ENCODE measurements at places on chromosomes 12 and 14.

DNA sequence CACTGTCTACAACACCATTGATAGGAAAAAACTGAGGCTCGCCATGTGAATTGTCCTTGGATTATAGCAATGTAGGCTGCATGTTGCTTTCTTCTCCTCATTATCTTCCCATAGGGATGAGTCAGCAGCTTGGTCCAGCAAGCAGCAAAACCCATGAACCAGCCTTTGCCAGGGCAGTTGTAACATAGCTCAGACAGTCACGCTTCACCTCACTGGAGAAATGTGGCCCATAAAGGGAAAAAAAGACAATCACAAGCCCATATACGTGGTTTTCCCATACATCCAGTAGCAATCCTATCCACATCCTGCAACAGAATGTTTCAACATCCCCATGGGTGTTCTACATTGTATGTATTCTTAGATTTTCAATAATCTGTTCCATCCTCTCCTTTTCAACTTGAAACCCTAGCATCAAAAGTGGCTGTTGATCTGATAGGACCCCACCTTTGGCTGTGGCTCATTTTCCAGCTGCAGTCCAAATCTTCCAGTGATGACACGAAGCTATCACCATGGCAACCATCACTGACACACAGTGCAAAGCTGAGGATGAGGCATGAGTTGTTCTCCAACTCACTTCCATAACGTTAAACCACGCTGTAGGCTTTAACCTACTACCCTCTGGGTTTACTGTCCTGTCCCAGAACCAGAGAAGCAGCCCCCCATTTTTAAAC lies 34.0 kb downstream of the GRIN2B start:
- no peak for DNase-seq

- no peak for DNase-seq
Measured at GRCh38 chr14:104157016-104157928, 18.9 kb downstream of the KIF26A start.

DNA sequence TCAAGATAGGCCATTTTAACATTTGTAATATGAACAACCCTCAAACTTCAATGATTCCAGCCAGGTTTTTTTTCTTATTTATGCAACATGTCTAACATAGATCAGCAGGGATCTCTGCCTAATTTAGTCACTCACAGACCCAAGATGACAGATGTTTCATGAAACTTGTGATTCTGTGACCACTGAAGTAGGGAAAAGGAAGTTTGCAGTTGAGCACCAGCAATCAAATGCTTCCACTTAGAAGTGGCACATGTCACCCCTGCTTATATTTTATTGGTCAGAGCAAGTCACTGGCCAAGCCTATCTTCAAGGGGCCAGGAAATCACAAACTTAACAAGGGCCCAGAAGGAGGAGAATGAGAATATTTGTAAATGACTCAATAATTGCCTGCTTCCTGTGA lies 150.6 kb downstream of the BCAT1 start:
- DNase-seq, result no peak

- DNase-seq, result no peak
Measured at GRCh38 chr14:94517248-94517640, 8.0 kb upstream of the SERPINA12 start.

DNA sequence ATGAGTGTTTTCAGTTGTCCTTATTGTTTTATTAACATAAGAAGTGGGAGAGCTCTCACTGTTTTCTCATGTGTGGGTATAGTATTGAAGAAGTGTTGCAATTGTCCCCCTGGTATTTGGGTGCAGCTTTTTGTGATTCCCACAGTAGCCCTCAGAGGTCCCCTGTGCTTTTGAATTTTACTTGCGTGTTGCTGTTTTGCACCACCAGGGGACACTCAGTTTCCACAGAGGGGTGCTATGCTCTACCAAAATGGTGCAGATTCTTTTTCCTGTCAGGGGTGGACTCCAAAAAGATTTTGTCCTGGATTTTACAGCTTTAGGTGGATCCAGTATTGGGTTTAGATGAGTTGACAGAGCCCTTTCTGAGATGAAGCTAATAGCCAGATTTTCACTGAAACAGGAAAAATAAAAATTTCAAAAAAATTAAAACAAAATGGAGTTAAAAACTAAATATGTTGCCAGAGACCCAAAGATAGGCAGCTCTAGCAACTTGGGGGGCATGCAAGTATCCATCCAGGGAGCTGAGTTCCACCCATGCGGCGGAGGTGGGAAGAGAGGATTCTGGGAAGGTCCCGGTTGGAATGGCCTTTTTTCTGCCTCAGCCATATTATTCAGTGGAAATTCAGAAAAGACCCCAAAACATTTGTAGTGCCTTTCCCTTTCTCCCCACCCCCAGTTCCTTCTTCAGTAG lies 50.2 kb downstream of the TTLL5 start:
- DNase-seq, result no peak

DNA sequence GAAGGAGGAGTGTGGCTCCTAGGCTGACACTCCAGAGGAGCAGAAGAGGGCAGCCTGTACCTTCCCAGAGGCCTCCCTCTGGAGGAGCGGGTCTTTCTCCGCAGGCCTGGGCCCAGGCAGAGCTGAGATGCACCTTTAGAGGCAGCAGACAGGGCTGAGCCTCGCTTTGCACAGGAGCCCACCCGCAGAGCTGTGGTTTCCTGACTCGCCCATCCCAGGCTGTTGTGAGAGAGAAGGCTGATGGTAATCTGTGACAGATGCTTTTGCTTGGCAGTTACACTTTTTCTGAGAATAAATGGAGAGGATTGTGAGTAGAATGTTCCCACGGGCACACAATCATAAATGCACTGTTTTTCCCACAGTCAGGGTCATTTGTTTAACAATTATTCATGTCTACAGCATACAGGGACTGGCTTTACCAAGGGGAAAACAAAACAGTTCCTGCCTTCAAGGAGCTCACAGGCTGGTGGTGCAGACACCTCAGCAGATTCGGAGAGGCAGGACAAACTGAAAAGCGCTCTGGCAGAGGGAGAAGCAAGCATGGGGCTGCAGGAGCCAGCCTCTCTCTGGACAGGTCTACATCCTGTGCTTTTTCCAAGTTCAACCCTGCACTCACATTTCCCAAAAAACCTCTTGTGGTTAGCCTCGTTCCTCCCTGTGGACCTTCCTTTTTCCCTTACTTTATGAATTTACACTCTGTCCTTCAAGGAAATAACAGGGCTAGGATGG lies 13.9 kb downstream of the EVL start:
- DNase-seq, result no peak

GRCh38 chr12:19457561-19457960 lies 18.3 kb downstream of the AEBP2 start:
- no peak for DNase-seq

- no peak for DNase-seq
Measured at GRCh38 chr14:86574778-86575129, 1044.8 kb downstream of the FLRT2 start.

- DNase-seq, result no peak
Measured at GRCh38 chr12:29756741-29757390, 26.9 kb downstream of the TMTC1 start.

- no peak for DNase-seq
Measured at GRCh38 chr12:92563819-92564218, 139.0 kb upstream of the PLEKHG7 start.

- DNase-seq, result no peak
Measured at GRCh38 chr12:78888568-78888967, 24.0 kb downstream of the SYT1 start.

DNA sequence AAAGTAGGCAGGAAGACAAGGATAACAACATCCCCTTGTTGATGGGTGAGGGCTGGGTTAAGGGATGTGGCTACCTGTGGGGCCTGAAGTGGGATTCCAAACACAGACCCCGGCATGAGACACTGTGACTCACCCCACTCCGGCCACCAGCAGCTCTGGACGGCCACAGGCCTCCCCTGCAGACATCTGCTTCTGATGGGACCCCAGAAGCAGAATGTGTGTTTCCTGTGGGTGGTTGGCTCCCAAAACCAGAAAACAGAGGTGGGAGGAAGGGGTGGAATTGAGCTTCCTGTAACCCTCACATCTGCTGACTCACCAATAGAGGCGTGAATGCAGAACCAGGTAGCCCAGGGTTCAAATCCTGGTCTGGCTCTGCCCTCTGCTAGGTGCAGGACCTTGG lies 216.6 kb upstream of the PWP1 start:
- no peak for DNase-seq

GRCh38 chr14:65371784-65372183 lies 40.7 kb upstream of the FUT8 start:
- DNase-seq, result no peak

DNA sequence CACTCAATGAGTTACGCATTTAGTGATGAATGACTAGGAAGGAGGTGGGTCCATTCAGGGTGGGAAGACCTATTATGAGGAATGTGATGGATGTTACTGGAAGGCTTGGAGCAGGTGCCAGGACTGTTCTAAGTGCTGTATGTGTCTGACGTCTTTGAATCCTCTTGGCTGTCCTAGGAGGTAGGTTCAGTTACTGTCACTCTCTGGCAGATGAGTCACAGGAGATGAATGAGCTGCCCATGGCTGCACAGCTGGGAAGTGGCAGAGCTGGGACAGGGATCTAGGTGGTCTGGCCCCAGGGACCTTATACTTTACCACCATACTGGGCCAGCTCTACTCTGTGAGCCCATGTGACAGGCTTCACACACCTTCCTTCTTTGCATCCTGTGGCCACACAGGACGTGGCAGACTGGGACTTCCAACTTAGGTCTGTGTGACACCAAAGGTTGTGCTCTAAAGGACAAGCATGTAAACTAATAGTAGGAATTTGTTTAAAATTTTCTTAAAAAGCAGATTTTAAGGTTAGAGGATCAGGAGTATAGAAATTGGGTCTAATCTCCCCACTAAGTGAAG lies 24.0 kb downstream of the TCTN1 start:
- DNase-seq, result no peak

DNA sequence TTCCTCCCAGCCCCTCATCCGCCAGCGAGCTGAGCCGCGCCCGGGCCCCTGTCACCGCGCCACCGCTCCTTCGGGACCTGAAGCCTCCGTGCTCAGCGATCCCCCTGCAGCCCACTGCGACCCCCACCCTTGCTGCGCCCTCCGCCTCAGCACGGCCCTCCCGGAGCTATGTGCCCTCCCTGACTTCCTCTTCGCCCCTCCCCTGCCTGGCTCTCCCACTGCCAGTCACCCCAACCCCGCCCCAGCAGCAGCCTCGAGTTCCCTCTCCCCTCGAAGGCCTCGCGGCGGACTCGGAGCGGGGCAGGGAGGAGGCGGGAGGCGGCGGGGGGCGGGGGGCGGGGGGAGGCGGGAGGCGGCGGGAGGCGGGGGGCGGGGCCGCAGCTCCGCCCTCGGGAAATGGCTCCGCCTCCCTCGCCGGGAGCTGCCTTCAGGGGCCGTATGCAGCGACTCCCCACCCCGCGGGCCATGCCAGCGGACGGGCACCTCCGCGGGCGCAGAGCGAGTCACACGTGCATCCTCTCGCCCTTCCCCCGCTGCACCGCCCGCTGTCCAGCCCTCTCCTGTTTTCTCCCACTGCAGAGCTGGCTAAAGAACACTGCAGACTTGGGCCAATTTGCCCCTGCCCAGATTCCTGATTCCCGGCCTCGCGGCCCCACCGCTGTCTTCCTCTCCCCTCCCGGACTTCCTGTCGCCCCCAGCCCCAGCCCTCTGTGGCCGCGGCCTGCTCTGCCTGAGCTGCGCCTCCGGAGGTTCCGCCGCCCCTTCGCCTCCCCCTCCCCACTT lies 29.1 kb upstream of the ADIPOR2 start:
- peak; percentile 89 for DNase-seq

- no peak for DNase-seq
Measured at GRCh38 chr12:2264651-2265232, 212.0 kb downstream of the CACNA1C start.

GRCh38 chr12:55972911-55973598 lies 823 bp upstream of the RAB5B start:
- no peak for DNase-seq

GRCh38 chr12:26868447-26869103 lies 35.6 kb upstream of the ITPR2 start:
- DNase-seq, result no peak

DNA sequence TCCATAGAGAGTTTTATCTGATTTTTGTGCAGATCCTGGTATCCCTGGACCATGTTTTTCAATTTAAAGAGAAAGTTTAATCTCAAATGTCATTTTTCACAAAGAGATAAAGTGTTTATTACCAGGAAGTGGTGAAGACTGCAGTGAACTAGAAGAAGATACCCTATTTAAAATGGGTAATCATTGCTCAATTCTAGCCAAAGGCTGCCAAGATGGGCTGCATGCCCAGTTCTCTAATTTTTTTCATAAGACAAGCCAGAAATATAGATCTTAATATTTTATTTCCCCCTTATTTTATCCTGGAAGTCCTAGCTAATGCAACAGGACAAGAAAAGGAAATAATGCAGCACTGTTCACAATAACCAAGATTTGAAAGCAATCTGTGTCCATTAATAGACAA lies 343.5 kb downstream of the PCNX1 start:
- DNase-seq, result no peak

DNA sequence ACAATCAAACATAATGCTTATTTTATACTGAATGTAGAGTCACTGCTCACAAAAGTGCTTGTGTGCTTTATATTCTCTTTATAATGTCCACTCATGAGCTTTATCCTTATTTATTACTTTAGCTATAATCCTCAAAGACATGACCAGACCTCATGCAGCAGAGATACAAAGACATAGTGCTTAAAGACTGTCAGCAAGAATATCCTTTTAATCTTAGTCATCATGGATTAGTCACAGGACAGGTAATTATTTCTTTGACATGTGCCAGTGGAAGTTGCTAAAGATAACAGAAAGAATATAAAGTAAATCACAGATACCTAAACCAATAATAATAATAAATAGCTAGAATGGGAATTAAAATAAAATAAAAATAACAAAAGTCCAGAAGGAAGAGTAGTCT lies 707.5 kb downstream of the BCL11B start:
- no peak for DNase-seq
